ENCODE measurements at places on chromosomes 3 and 15.

DNA sequence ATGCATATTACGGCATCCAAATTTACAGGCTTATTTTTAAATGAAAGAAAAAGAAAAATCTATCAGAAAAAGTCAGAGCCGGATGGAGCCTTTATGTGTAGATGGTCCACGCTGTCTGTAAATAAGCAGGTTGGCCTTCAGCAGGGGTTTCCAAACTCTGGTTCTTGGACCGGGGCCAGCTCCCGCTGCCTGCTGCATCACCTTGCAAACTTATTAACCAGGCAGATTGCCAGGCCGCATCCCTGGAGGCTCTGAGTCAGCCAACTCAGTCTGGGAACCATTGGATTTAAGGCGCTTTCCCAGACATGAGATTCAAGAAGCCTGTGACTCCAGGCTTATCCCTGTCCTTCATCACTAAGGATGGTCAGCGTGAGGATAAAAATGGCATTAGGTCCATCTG, 212.4 kb downstream of the OPA1 start:
- DNase-seq, result no peak

DNA sequence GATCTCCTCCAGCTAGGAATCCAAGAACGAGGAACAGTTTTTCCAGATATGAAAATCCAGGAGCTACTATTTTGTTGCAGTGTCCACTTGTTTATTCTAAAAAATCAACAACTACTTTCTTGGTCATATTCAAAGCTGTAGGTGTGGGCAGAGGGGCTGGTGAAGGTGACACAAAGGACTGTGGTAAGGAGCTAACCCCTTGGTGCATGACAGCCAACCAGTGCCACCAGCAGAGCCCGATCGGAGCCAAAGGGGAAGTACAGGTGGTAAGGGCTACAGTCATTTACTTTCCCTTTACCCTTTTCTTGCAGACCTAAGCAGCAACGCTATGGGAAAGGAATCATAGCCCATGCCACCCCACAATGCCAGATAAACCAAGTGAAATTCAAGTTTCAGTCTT, 30.7 kb downstream of the PLA1A start:
- DNase-seq, result no peak

DNA sequence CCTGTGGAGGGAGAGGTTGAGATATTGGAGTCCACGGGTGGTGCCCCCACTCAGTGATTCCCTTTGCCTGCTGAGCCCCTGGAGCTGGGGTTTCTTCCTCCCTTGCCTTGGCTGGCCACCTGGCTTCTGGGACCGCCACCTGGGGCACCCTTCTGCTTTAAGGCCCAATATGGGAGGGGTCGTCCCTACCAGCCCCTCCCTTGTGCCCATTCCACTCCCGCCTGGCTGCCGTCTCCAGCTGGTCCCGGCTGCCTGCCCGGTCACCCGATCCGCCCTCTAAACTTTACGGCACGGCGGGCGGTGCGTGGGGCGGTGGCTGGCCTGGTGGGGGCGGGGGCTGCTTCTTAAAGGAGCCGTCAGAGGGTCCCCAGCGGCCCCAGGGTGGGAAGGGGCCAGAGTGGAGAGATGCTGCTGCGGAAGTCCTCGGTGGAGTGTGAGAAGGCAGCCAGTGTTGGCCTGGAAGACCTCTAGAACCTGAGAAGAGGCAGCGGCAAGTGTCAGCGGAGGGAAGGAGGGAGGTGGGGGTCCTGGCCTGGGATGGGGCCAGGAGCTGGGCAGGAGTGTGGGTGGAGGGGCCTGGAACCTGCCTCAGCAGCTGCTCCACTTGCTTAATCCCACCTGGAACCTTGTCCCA, 1.6 kb upstream of the SEMA3B start:
- DNase-seq, result peak; percentile 72

- DNase-seq, result no peak
Observed at GRCh38 chr3:114213627-114214541, 23.5 kb downstream of the ZNF80 start.

DNA sequence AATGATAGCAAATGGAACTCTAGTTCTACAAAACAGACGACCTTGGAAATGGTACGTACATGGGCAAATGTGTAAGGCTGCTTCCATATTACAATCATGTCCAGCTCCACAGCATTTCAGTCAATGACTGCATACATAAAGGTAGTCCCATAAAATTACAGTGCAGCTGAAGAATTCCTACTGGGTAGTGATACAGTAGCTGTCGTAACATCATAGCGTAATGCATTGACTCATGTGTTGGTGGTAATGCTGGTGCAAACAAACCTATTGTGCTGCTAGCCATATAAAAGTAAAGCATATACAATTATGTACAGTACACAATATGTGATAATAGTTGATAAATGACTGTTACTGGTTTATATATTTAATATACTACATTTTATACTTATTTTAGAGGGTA, 18.5 kb downstream of the TTC23 start:
- no peak for DNase-seq

DNA sequence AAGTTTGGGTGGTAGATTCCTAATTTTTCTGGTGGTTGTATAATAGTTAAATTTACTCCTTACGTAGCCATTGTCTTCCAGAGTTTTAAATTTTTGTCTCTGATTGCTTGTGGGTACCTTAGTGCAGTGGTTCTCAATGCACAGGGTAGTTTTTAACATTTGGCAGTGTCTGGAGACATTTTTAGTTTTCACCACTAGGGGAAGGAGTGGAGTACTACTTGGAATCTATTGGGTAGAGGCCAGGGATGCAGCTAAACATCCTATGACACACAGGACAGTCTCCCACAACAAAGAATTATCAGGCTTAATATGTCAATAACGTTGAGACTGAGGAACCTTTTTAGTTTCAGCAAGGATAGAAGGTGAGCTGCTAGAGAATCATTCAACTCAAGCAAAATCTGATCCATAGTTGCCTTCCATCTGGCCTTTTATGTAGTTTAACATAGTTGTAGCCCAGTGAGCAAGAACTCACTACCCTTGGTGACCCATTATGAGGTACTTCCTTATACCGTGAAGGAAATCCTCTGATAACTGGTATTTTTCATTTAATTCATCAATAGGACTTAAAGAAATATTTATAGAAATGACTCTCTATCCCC, 8.6 kb upstream of the STX19 start:
- peak; percentile 21 for DNase-seq

- peak; percentile 77 for DNase-seq
Observed at GRCh38 chr3:170421111-170421641, 2.5 kb downstream of the CLDN11 start.

DNA sequence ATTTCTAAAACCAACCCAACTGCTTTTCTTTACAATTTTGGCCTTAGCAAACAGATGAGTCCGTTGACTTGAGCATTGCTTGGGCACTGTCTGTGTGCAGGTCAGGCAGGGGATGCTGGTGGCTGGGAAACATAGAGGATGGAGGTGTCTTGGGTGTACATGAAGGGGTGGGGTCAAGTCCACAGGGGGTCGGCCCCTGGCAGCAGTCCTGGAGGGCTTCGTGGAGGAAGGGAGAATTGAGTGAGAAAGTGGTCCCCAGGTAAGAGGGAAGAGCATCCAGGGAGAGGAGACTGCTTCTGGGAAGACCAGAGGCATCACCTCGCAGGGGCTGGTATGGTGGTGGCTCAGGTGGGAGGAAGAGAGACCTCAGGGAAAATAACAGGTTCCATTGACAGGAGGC, 144.8 kb downstream of the TJP1 start:
- DNase-seq, result no peak

DNA sequence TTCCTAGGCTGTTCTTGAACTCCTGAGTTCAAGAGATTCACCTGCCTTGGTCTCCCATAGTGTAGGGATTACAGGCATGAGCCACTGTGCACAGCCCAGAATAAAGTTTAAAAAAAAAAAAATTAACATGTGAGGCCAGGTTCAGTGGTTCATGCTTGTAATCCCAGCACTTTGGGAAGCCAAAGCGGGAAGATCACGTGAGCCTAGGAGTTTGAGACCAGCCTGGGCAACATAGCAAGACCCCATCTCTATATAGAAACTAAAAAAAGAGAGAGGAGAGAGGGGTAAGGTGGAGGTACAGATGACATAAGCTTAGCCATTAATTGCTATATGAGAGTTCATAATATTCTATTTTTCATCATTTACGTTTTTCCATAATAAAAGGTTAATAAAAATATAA, 21.5 kb downstream of the ZNF148 start:
- DNase-seq, result no peak

GRCh38 chr3:143482106-143483088, 362.8 kb downstream of the CHST2 start:
- no peak for DNase-seq

- DNase-seq, result no peak
Observed at GRCh38 chr3:15271785-15272381, 60.5 kb downstream of the SH3BP5 start.

DNA sequence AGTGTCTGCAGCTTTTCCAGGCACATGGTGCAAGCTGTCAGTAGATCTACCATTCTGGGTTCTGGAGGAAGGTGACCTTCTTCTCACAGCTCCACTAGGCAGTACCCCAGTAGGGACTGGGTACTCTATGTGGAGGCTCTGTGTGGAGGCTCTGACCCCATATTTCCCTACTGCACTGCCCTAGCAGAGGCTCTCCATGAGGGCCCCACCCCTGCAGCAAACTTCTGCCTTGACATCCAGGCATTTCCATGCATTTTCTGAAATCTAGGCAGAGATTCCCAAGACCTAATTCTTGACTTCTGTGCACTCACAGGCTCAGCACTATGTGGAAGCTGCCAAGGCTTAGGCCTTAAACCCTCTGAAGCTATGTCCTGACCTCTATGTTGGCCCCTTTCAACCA, 1060.0 kb downstream of the NAALADL2 start:
- no peak for DNase-seq

- DNase-seq, result no peak
Observed at GRCh38 chr3:124552224-124552623, 178.0 kb upstream of the UMPS start.

- no peak for DNase-seq
Observed at GRCh38 chr3:126081618-126082361, 2.1 kb downstream of the SLC41A3 start.

DNA sequence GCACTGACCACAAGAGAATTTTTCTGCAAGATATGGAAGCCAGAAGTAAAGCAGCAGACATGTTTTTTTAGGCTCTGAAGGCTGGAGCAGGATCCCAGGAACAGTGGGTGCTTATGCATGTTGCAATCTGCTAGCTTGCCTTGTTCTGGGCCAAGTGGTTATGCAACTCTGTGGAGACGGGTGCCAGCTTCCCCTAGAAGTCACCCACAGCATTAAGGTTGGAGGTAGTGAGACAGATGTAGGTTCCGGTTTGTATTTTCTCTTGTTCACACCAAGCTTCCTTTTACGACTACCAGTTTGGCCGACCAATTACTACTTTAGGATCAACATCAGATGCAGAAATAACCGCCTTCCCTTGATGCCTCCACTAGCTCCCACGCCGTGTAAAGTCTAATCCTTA, 11.1 kb downstream of the DPH3 start:
- DNase-seq, result peak; percentile 61

DNA sequence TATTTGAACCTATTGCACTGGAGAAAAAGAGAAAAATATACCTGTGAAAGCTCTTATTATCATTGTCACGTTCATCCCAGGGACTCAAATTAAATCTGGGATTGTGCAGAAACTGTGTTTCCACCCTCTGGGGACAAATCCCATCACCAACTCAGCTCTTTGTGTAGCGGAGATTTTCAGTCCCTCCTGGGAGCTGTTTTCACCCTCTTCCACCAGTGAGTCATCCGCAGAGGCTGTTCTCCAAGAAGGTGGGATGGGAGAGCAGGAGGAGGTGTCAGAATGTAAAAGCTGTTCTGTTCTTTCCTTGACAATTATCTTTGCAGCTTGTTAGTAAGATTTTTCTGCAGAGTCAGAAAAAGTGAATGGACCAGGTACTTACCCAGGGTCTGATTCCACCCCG, 28.0 kb downstream of the SV2B start:
- DNase-seq, result peak; percentile 80

GRCh38 chr3:138846262-138846791, 11.6 kb upstream of the PIK3CB start:
- DNase-seq, result no peak

DNA sequence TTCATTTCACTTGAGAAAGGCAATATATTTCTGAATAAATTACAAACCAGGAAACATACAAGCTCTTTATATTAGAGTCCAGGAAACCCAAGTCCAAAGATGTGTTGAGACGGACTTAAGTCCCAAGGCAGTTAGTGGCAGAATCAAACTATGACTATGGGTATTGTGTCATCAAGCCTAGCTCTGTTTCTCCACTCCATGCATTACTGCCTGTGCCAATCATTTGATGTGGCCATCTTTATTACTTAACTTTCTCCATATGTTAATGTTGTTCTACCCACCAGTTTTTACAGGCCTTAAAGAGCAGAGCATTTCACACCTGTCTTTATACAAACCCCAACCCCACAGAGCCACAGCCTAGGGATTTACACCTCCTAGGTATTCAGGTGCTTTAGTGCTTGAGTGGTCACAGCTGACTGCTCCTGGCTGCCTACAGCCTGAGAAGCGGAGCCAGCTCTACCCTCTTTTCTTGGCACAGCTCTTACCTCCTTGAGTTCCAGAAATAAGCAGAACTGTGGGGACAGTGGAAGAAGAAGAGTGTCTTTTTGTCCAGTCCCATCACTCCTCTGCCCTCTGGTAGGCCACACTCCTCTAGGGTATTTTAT, 92.1 kb downstream of the DTWD1 start:
- no peak for DNase-seq

GRCh38 chr15:38867556-38867955, 302.9 kb upstream of the RASGRP1 start:
- DNase-seq, result no peak

- no peak for DNase-seq
Observed at GRCh38 chr3:49512781-49513355, 41.4 kb upstream of the BSN start.

GRCh38 chr3:51245867-51246266, 139.2 kb upstream of the MANF start:
- DNase-seq, result no peak

- no peak for DNase-seq
Observed at GRCh38 chr3:134666885-134667284, 16.1 kb upstream of the KY start.

DNA sequence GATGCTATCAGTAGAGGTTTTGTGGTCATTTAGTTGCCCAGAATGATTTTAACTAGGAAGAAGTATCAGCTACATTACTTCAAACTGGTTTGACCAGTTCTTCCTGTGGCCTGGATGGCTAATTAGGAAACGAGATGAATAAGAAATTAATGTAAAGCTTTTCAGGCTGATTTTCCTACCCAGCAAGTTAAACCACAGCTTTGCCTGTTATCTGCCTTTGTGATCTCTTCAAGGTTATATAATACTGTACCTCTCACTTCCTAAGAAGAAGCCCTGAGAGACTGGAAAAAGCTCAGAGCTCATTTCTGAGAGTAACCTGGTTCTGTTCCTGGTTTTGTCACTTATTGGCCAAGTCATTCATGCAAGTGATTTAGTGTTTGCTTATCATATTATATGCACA, 782.2 kb upstream of the GOLIM4 start:
- DNase-seq, result no peak

GRCh38 chr3:101638261-101638745, 38.6 kb downstream of the ZBTB11 start:
- DNase-seq, result no peak

- DNase-seq, result no peak
Observed at GRCh38 chr15:66941108-66941711, 124.2 kb upstream of the SMAD3 start.

DNA sequence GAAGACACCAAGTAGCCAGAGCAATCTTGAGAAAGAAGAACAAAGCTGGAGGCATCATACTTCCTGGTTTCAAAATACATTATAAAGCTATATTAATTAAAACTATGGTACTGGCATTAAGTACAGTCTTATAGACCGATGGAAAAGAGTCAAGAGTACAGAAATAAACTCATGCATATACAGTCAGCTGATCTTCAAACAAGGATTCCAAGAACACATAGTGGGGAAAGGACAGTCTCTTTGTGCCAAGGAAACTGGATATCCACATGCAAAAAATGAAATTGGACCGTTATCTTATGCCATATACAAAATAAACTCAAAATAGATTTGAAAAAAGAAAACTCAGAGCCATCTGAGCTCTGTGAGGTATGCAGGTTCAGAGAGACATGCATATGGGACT, 57.4 kb downstream of the SERP1 start:
- DNase-seq, result no peak

Data from putamen (tissue), 1 donor.